ENCODE measurements at places on chromosomes 7 and 10.

- DNase-seq, result no peak
Measured at GRCh38 chr7:130982651-130983050, 248.6 kb upstream of the KLF14 start.

DNA sequence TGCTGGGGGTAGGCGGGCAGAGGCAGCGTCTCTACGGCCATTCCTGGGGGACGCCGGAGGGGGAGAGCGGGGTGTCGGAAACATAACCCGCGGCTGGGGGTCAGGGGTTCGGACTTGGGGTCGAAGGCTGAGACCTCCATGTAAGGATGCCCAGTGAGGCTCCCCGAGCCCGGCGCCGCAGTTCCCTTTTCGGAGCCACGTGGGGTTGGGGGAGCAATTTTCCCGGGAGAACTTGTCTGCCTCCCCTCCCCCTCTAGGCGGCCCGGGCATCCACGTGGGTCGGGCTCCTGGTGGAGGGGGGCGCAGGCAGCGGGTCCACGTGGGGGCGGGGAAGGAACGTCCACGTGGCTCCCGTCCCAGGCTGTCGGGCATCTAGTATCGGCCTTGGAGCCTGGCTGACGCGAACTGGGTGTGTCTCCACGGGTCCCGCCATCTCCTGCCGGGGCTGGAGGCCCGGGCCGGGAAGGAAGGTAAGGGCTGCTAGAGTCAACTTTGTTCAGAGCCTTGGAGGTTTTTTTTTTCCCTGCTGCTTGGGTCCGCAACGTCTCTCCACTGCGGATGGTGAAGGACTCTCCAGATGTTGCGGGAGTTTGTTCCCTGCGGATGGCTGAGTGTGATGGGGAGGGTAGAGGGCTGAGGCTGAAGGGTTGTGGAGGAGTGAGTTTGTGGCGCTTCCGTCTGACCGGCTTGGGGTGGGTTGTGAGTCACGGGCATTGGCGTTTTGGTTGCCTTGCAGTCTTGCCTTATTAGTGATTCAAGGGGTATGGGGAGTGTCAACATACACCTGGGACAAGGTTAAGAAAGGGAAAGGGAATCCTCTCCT, 744 bp downstream of the PPRC1 start:
- DNase-seq, result peak; percentile 48

DNA sequence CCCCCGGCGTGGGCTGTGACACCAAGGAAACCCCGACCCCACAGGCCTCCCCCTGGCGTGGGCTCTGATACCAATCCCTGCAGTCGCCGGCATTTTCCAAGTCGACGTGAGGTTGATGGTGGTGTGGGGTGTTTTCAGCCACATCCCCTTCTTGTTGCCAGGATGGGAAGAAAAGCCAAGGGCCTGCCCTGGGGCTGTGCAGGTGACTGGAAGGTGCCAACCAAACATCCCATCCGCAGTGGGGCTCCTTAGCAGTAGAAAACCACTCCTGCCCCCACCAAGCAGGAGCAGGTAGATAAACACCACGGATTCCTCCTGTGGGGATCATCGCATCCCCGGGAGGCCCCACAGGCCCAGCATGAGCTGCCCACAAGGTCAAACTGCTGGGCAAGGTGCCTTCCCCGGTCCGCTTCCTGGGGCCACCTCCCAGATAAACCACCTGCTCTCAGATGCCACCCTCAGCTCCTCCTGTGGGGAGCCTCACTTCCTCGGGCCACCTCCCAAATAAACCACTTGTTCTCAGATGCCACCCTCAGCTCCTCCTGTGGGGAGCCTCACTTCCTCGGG, 88.5 kb upstream of the DIP2C start:
- DNase-seq, result no peak

- no peak for DNase-seq
Measured at GRCh38 chr10:77553311-77553710, 84.3 kb downstream of the KCNMA1 start.

GRCh38 chr7:135147899-135148721, at the start of gene TMEM140:
TSS of gene TMEM140 (plus strand) at chr7:135148072. CDS start at chr7:135164442, 16,370 bp downstream.
- DNase-seq, result no peak

GRCh38 chr7:18511351-18512140, 16.0 kb downstream of the HDAC9 start:
- no peak for DNase-seq

DNA sequence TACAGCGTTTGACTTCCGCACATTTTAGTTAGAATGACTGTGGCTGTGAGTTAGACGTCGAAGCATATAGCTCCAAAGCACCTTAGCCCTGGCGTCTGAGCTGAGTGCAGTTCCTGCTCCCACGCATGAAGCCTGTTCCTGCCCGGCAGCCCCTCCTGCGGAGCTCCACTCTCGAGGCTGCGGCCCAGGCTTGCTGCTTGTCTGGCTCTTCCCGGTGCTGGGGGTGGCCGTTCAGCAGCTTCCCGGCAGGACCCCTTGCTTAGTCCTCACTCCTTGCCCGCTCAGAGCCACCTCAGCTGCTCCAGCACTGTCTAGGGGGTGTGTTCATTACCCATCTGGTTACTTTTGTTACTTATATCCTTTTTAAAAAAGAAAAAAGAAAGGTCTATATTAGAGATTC, 88.1 kb upstream of the DNAJB6 start:
- DNase-seq, result no peak

DNA sequence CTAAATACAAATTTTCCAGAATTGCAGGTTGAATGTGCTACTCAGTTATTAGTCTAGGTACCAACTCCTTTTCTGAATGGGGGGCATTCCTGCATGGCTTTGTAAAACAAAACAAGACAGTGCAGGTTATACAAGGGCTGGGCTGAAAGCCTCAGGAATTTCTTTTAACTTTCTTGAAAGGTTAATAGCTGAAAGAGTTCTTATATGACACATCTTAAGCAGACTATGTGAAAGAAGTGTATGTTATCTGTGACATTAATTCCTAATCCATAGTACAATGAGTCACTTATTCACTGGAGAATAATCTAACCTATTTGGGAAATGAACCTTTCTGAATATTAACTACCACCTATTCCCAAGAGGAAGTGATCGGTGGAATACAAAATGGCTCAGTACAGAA, 115.6 kb upstream of the FAM133B start:
- DNase-seq, result no peak

DNA sequence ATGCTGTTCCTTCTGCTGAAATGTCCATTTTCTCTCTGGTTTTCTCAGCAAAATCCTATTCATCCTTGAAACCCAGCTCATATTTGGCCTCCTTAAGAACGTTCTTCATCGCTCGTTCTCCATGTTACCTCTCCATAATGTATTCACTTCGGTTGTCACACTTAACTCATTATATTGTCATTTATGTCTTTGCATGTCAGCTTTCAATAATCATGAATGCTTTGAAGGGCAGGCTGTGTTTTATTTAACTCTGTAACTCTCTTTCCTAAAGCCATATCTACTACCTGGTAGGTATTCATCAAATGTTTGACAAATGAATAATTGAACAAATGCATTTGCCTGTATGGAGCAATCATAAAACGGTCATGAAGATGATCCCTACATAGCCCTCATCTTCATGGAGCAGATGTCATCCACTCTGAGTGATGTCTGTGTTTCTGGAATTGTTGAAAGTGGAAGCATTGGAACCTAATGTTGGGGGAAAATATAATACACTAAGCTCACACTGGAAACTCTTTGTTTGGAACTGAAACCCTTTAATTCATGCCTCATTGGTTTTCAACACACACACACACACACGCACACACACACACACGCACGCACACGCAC, 303.4 kb downstream of the PLXNA4 start:
- DNase-seq, result no peak

- DNase-seq, result no peak
Measured at GRCh38 chr7:7962851-7963250, 5.7 kb upstream of the GLCCI1 start.

GRCh38 chr7:54543051-54543488, 895 bp downstream of the VSTM2A start:
- DNase-seq, result no peak

GRCh38 chr10:7184660-7185366, 226.0 kb downstream of the SFMBT2 start:
- DNase-seq, result no peak

- no peak for DNase-seq
Measured at GRCh38 chr10:50504389-50504788, 119.4 kb downstream of the SGMS1 start.

GRCh38 chr10:76301950-76302349, 870.5 kb downstream of the LRMDA start:
- DNase-seq, result no peak

DNA sequence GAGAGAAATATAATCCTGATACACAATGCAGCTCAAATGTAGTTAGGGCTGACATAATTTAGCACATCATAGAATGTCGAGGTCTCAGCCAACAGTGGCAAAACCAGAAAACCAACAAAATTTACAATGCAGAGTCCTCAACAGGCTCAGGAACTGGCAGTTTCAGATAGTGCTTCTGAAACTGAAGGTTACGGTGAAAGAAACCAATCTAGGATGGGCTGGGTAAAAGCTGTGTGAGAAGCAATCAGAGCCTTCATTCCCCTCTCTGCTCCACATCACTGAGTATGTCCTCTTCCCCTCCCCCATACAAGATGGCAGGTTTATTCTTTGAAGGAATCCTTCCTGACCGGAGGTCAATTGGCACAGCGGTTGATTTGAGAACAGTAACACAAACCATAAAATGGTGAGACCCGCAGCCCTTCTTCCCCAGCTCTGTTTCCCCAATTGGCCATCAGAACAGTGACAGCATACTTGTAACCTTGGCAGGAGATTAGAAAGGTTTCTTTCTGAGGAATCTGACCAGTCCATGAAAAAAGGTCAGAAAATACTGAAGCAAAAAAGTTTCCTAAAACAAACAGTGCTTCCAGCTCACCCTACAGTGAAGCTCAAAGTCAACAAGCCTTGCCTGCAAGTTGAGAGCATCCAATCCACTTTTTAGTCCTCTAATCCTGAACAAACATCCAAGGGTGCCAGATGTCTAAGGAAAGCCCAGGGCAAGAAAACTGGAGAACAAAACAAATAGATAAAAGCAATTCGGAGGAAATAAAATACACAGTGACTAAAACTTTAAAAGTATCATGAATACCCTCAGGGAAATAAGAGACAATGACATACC, 53.9 kb upstream of the IL6 start:
- no peak for DNase-seq

Data from activated CD8-positive, alpha-beta memory T cell treated with anti-CD3 and anti-CD28 coated beads for 48 hours (primary cell).